ENCODE measurements at places on chromosomes 12 and 14. TPM values are rescaled to one million over a fixed set of nuclear protein-coding genes. Genes with fewer than 3 reads are reported as not detected.
A peak's percentile ranks its signal among the peaks of the same experiment; 100 is the strongest.

DNA sequence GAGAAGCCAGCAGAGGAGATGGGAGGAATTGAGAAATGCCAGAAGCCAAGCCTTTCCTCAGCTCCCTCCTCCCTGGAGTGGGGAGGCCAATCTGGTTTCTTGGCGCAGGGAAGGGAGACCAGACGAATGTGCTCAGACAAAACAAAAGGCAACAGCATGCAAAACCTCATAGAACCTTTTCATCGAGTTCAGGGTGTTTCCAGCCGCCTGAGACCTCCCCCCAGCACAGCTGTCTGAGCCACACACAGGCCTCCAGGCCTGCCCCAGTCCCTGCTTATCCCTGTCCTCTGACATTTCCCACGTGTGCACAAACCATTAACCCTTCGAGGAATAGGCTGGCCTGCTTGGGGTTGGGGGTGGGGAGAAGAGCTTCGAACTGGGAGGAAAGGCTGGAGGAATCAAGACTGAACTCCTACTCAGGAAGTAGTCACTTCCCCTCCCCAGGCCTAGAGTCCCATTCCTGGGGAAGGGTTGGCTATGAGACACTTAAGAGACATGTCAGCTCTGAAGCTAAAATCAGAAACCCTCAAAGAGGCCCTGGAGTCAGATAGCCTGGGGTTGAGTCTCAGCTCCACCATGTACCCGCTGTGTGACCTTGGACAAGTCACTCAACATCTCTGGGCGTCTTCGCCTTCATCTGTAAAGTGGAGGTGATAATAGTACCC, 10.7 kb downstream of the TBX3 start:
- DNase-seq = peak; percentile 75

C1R gene
- 2.9 TPM for total RNA-seq

LTBP2 gene
- total RNA-seq = 2.5 TPM

- no peak for DNase-seq
Measured at GRCh38 chr12:113880326-113880725, 85.8 kb downstream of the RBM19 start.

DNA sequence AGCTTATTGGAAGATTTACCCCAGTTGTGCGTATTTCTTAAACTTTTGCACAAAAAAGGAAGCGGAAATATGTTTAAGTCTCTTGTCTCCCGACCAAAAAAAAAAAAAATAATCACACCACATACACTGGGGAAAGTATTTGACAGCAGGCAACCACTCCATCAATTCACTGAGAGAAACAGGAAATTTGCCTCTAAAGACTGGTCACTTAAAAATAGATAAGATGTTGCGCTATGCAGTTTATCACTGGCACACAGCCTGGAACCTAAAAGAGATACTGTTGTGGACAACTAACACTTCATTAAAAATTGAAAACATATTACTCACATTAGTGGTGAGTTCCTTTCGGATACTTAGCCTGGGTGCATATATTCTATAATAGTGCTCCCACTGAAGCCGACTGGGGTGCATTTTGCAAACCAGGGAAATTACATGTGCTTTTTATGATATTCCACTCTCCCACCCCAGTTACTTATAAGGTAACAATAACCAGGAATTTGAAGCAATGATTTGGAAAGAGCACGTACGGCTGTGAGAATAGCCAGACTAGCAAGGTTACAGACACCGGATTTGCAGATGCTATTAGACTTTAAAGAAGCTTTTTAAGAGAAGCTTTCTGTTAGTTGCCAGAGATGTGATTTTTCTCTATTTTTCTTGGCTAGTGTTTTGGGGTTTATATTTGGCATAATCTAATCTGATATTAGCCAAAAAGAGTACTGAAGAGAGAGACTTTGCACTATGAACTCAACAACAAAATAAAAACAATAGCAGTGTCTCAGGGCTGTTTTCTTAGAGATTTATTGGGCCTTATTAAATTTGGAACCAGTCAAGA, 311.5 kb downstream of the NOVA1 start:
- DNase-seq = no peak

DNA sequence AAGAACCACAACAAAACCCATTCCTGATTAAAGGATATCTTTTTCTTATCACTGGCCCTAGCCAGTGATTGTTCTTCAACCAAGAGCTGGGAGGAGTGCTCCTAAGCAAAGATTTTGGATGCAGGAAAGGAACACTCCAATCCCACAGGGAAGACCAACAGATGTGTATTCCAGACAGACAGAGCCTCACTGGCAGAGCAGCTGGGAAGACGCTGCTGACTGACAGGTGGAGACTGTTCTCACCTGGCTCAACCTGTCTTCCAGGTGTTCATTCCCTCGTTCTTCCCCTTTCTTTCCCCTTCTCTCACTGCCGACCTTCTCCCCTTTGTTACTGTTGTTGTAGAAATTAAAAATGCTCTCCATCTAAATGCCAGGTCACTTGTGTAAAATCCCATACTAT, 89.7 kb upstream of the CCDC198 start:
- DNase-seq = no peak

- DNase-seq = peak; percentile 51
Measured at GRCh38 chr12:2297004-2297403, 244.2 kb downstream of the CACNA1C start.

CAPZA3 gene
- total RNA-seq = not detected

DNA sequence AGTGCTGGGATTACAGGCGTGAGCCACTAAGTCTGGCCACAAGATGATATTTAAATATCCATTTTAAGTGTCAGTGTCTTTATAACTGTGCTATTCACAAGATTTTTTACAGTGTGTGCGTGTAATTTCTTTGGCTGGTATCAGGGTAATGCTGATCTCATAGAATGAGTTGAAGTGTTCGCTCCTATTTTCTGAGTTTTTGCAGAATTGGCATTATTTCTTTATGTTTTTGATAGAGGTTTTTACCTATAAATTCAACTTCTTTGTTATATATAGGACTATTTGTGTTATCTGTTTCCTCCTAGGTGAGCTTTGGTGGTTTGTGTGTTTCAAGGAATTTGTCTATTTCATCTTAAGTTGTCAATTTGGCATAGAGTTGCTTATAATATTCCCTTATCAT, 45.6 kb downstream of the FOXN4 start:
- no peak for DNase-seq

DNA sequence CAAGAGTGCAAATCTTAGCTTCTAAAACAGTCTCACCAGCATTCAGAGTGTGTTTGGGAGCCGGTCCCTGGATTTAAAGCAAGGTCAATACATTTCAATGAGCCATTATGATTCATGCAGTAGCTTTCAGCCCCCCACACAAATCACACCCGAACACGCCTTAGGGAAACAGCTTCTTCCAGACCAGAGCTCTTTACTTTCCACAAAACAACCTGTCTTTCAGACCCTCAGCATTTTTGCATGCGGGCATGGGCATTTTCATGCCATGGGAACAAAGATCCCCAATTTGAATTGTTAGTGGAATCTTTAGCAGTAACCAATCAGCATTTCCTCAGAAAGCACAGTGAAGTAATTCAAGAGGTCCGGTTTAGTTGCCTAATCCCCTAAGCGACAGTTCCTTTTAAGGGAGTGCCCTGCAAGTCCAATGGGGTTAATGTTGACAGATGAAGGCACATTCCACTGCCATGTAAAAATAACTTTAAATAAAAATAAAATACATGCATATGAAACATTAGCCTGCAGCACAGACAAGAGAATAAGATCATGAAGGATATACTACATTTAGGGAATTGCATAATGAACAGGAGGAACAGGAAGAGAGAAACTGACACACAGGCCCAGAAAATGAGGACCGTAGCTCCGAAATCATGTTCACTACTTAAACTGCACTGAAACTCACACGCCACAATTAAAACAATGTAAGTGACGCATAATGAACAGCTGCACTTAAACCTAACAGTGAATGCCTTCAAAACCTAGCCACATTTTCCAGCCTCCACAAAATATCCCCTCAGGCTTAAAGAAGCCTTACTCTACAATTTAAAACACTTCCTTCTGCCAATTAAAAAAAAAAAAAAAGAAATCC, 4.0 kb downstream of the VPS37B start:
- peak; percentile 75 for DNase-seq

- no peak for DNase-seq
Measured at GRCh38 chr14:22383515-22384166, 205.4 kb downstream of the DAD1 start.

DPF3 gene
- total RNA-seq = not detected

DNA sequence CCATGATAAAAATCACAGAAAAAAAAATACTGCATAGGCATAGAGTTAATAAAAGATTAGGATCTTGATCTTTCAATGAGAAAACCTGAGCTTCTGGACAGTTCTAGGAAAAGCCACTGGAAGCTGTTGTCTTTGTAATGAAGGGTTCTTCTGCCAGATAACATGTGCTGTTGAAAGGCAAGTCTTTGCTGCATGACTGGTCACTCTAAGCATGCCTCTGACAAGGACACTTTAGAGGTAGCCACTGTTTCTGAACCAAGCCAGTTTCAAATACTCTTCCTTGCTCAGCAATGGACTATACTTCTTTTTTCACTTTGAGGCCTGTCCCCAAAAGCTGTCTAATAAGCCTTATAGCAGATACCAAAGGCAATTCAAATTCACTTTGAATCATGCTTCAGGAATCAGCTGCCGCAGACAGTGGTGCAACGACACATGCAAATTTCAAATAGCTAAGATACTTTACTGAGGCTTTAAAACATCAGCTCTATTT, 70.2 kb downstream of the BTG1 start:
- no peak for DNase-seq

PSMC1 gene
- 91.9 TPM for total RNA-seq

- no peak for DNase-seq
Measured at GRCh38 chr12:29562110-29562804, 64.8 kb upstream of the OVCH1 start.

- no peak for DNase-seq
Measured at GRCh38 chr12:66679461-66680084, 697 bp upstream of the GRIP1 start.

- no peak for DNase-seq
Measured at GRCh38 chr12:2248901-2249381, 196.2 kb downstream of the CACNA1C start.

MAP3K9 gene
- 34.1 TPM for total RNA-seq

SLC35E3 gene
- 14.6 TPM for total RNA-seq

DNA sequence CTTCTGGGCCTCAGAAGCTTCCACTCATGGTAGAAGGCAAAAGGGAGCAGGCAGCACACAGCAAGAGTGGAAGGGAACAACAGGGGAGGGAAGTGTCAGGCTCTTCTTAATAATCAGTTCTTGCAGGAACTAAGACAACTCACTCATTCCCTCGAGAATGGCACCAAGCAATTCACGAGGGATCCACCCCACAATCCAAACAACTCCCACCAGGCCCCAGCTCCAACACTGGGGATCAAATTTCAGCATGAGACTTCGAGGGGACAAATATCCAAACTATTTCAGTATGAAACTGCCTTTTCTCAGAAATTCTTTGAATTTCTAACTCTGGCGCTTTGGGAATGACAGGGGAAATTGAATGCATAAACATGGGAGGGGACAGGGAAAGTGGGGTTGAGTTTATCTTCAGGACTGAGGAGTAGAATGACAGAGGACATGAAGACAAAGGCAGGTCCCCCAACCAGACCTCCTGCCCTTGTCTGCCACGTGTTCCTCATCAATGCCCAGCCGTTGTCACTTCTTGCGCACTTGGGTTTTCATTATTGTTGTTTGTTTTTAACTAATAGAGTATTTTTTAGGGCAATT, 24.6 kb upstream of the APOF start:
- peak; percentile 68 for DNase-seq

MYF5 gene
- not detected for total RNA-seq

GRCh38 chr12:105257321-105257728, 21.4 kb upstream of the APPL2 start:
- no peak for DNase-seq

TGM1 gene
- total RNA-seq = 3.4 TPM

GRCh38 chr12:46267825-46268582, 839 bp downstream of the SLC38A1 start:
- peak; percentile 72 for DNase-seq

DNA sequence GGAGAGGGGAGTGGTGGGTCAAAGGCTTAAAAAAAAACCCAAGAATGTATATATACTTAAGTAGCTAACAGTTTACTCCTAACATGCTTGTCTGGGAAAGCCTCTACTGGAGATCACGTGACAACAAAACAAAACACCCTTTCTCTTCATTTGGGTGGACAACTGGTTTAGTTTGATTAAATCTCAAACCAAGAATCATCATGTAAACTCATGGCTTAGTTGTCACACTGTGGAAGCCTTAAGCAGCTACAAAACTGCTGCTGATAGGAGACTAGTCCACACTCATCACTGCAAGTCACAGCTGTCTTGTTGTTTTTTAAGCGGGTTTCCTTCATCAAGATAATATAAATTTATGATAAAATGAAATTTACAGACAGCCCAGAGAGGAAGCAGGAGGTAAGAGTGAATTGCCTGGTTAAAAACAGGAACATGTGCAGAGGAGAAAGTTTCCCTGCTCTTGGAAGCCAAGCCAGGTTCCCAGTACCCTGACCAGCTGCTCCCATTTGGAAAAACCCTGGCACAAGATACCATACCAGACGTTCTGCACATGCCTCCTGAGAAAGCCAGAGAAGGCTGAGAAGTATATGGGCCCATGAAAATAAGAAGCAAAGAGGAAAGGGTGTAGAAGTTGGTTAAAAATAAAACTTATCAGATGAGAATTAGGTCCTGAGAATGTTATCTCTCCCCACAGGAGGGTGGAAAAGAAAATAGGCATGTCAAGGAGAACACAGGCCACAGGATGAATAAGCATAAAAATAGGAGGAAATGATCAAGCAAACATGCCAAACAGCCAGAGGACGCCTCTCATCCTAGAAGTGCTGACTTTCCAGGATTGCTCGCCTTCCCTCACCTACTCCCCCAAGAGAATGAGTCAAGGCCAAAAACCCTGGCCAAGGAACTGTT, 34.0 kb downstream of the EGLN3 start:
- no peak for DNase-seq

MUCL1 gene
- not detected for total RNA-seq

DNA sequence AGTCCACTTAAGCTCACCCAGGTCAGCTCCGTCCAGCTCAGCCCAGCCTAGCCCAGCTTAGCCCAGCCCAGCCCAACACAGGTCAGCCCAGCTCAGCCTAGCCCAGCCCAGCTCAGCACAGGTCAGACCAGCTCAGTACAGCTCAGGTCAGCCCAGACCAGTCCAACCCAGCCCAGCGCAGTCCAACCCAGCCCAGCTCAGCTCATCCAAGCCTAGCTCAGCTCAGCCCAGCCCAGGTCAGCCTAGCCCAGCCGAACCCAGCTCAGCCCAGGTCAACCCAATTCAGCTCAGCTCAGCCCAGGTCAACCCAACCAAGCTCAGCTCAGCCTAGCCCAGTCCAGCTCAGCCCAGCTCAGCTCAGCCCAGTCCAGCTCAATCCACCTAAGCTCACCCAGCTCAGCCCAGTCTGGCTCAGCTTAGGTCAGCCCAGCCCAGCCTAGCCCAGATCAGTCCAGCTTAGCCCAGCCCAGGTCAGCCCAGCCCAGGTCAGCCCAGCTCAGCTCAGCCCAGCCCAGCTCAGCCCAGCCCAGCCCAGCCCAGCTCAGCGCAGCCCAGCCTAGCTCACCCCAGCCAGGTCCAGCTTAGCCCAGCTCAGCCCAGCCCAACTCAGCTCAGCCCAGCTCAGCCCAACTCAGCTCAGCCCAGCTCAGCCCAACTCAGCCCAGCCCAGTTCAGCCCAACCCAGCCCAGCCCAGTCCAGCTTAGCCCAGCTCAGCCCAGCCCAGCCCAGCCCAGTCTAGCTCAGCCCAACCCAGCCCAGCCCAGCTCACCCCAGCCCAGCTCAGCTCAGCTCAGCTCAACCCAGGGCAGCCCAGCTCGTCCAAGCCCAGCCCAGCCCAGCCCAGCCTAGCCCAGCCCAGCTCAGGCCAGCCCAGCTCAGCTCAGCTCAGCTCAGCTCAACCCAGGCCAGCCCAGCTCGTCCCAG, 184.0 kb downstream of the TMEM121 start:
- DNase-seq = peak; percentile 27

TAS2R10 gene
- total RNA-seq = 0.52 TPM

- DNase-seq = peak; percentile 17
Measured at GRCh38 chr14:96161636-96162035, 43.0 kb upstream of the BDKRB2 start.

TBPL2 gene
- total RNA-seq = not detected

KANSL2 gene
- 33.5 TPM for total RNA-seq

CRY1 gene
- total RNA-seq = 37.8 TPM
